ENCODE measurements at places on chromosomes 11 and 22.

GRCh38 chr11:1733009-1733715 lies 17.2 kb downstream of the IFITM10 start:
- no peak for DNase-seq

DNA sequence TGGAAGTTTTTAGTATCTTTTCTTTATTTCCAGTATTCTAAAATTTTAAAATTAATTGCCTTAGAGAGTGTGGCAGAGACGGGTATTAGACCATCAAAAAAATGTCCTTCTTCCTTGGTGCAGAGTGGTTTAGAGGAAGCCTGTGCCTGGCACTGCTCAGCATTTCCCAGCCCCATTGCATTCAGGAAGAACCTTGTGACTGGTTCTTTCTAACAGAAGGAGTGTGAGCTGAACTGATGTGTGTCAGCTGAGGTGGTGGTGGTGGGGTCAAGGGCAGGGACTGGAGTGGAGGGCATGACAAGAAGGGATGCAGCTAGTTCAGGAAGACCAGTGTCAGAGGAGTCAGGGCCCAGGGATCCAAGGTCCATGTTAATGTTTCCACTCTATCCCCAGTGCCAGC lies 58.7 kb upstream of the FDX1 start:
- DNase-seq: no peak

GRCh38 chr11:109426442-109427240 lies 4.7 kb downstream of the C11orf87 start:
- DNase-seq: no peak

- no peak for DNase-seq
Measured at GRCh38 chr11:76644591-76644990, 26.0 kb downstream of the LRRC32 start.

- no peak for DNase-seq
Measured at GRCh38 chr22:37290737-37291136, 8.4 kb downstream of the CYTH4 start.

GRCh38 chr11:18455686-18456372 lies at the start of gene LDHAL6A:
TSS of gene LDHAL6A (plus strand) at chr11:18455856. CDS start at chr11:18456681, 825 bp downstream.
- DNase-seq: no peak

DNA sequence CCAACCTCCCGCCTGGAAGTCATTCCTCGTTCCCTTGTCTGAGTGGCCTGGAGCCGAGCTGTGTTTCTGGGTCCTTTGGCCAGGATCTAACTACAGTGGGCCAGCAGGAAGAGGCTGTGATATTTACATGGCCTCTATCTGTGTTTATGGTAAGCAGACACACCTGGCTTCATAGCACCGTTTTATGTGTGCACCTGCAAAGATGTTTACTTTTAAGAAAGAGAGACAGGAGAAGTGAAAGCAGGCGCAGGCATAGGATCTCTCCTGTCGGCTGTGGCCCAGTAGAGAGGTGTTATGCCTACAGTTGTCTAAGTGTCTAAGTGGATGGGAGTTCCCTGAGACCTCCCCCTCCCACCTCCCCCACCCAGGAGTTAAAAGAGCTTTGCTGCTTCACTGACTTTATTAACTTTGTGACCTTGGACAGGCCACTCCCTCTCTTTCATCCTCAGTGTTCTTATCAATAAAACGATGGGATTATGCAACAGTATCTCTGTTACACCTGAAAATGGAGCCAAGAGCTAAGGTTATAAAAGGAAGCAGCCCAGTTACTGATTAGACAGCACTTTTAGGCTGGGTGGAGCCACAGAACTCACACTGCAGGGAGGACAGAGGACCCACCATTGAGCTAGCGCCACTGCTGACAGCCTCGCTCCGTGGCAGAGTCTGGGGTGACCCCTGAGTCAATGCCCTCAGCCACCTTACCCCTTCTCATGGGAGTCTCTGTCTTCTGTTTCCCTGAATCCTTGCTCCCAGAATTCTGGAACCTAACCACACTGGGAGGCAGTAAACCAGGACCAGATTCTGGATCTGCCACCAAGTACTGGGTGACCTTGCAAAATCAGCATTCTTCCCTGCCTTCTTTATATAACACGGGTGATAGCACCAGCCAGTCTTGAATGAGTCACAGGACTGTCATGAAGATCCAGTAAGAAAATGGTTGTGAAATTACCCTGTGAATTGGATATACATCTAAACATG lies 22.0 kb downstream of the ST14 start:
- no peak for DNase-seq

GRCh38 chr11:96235751-96236150 lies 107.2 kb downstream of the MAML2 start:
- no peak for DNase-seq

DNA sequence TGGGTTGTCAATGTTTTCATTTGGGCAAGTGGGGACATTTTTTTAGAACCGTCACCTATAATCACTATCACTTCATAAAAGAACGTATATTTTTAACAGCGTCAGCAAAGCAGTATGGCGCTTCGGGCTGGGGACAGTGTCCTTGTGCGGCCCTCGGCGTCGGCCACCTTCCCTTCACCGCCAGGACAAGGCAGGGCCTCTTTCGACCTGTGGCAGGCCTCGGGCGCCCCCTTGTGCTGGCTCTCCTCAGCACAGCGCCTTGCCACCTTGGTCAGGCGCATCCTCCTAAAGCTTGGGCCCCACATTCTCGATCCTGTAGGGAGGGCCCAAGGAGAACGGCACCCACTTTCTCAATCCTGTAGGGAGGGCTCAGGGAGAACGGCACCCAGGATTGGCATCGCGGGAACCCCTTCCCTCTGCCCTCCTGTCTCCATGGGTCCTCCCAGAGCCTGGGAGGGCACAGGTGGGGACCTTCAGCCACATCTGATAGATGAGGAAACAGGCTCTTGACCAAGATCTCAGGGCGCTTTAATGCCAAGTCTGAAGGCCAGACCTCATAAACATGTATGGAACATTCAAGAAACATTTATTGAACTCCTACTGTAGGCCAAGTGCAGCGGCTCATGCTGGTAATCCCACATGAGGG lies 11.5 kb upstream of the FADD start:
- DNase-seq: no peak

DNA sequence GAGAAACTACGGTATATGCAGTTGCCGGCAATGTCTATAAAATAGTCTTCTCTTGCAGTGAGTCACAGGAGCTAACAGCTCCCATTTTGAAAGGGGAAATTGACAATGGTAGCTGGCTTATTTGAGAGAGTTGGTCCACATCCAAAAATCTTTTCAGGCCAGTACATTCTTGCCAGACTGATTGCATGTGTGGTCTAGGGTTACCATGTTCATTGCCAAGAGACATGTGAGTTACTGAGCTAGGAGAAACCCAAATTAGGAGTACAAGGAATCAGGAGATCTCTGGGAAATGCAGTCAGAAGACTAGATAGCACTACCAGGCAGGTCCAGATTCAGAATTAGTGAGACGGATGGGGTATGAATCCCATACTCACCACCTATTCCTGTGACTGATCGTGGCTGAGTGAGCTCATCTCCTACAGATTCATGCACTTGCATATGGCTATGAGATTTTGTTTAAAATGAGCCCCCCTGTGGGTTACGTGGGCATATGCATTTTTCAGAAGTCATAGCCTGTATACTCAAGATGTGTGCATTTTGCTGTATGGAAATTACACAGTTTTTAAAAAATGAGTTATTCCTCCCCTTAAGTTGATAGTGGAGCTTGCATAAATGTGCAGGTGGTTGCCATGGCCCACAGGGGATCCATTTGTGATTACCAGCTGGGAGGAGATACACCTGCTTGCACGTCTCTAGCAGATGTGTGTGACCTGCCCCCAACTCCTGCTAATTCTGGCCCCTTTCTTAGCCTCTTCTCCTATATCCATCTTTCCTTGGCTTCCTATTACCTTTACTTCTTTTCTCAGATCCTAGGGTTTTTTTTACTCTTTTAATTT lies 102.7 kb downstream of the COMMD9 start:
- no peak for DNase-seq

GRCh38 chr11:119192111-119192510 lies 6.8 kb downstream of the NHERF4 start:
- no peak for DNase-seq

DNA sequence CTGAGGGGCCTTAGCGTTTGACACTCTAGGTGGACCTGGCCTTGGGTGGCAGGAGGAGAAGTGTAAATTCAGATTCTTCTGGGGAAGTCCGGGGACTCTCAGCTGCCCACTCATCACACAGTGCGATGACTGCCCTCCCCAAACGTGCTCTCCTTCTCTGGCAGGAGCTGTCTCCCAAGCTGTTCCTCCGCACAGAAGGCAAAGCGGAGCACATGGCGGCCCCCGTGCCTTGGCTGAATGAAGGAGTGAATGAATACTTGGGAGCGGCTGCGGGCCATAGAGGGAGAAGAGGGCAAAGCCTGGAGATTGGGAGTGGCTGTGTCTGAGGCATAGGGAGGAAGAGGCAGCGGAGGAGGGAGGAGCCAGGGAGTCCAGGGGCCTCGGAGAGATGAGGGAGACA lies 6.9 kb upstream of the NAA40 start:
- DNase-seq: no peak

DNA sequence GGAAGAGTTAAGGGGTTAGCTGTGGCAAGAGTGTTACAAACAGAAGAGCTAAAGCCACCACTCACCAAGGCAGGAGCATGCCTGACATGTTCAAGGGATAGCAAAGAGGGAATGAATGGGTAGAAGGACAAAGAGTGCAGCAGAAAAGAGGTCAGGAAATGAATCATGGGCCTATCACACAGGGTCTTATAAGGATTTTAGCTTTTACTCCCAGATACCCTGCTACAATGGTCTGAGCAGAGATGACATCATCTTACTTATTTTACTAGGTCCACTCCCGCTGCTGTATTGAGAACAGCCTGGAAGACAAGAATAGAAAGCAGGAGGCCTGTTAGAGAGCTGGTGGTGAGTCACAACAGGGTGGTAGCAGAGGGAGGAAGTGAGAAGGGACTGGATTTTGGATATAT lies 9.8 kb downstream of the TRAF6 start:
- no peak for DNase-seq

- no peak for DNase-seq
Measured at GRCh38 chr11:68081691-68082090, 39.5 kb downstream of the CHKA start.

GRCh38 chr11:65378928-65379638 lies 3.4 kb downstream of the SLC25A45 start:
- DNase-seq: no peak

Measured in bone marrow (tissue), 2 donors.